Panc1 (cell line): ENCODE measurements at places on chromosomes 1 and 21. TPM values are rescaled to one million over a fixed set of nuclear protein-coding genes. Genes with fewer than 3 reads are reported as not detected.

Gene FCER1G
- 0.77 TPM for total RNA-seq

Gene LCE1D
- not detected for total RNA-seq

Gene CRNN
- not detected for total RNA-seq

Gene CDC7
- 30.1 TPM for total RNA-seq

Gene DOP1B
- 31.0 TPM for total RNA-seq

Gene CHI3L2
- 0.77 TPM for total RNA-seq

Gene GUCA2A
- not detected for total RNA-seq

Gene CLCC1
- 28.4 TPM for total RNA-seq

Gene CSRP1
- 94.4 TPM for total RNA-seq

Gene SRGAP2
- total RNA-seq: 75.0 TPM

Gene RBP7
- 28.9 TPM for total RNA-seq

Gene PGLYRP4
- total RNA-seq: not detected

DNA sequence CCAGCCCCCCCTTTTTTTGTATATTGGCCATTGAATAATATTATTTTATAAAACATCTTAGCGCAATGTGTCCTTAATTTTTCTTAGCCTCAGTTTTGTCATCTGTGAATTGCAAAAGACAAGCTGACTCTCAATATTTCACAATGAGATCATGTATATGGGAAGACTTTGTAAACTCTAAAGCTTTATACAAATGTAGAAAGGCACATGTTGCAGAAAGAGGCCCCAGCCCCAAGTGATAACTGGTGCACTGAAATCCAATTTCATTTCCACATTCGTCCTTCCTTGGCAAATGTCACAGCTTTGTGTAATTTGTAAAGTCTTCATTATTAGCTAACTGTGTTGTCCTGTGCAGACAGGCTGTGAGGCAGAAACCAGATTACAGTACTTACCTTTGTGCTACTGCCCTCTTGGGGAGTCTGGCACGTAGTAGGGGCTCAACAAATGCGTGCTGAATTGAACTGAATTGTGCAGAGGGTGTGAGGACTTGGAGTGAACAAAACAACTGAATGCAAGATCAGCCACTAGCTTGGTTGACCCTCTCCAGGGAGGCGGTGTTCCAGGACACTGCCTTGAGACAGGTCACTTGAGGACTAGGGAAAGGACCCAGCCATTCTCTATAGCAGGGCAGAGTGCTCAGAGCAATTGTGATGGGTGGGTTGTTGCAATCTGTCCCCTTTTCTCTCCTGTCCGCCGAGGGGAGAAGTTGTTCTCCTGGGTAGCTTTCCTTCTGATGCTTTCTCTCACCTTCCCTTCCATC, 74.6 kb downstream of the LMO4 start:
- no peaks in the 10 kb centered on the region; the same call in 1 of the 2 replicates for H3K27me3 ChIP-seq
- no peak overlapping the region for H3K27ac ChIP-seq
- H3K36me3 ChIP-seq: no peaks in the 10 kb centered on the region
- H3K4me3 ChIP-seq: no peak overlapping the region
- DNase-seq: no peak

DNA sequence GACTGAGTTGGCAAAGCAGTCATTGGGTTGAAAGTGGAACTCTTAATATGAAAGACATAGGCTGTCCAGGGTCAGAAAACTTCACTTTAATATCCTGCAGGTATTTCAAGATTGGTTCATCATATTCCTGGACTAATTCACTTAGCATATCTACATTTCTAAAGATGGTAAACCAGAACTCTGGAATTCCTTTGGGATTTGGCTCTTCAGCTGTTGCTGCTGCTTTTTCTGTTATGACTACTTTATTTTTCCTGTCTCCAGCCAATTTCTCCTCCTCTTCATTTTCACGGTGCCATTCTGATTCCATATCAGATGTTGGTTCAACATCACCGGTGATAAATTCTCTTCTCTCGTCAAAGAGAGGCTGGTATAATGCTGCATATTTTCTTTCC, 37.4 kb downstream of the CD58 start:
- H3K4me3 ChIP-seq: no peak overlapping the region
- H3K27ac ChIP-seq: no peak overlapping the region
- no peaks in the 10 kb centered on the region for H3K27me3 ChIP-seq
- no peak for DNase-seq
- H3K36me3 ChIP-seq: no peaks in the 10 kb centered on the region

GRCh38 chr1:12599657-12600056, 18.4 kb downstream of the DHRS3 start:
- H3K4me3 ChIP-seq: no peak overlapping the region
- no peaks in the 10 kb centered on the region for H3K36me3 ChIP-seq
- peak overlapping the region; percentile 96 for H3K27ac ChIP-seq
- H3K27me3 ChIP-seq: no peaks in the 10 kb centered on the region
- H3K4me1 ChIP-seq: peaks cover 89% of the 10 kb centered on the region

GRCh38 chr1:3000214-3000613, 21.1 kb upstream of the ACTRT2 start:
- H3K27me3 ChIP-seq: peaks cover 38% of the 10 kb centered on the region
- H3K4me1 ChIP-seq: no peaks in the 10 kb centered on the region
- H3K27ac ChIP-seq: no peak overlapping the region
- DNase-seq: no peak

DNA sequence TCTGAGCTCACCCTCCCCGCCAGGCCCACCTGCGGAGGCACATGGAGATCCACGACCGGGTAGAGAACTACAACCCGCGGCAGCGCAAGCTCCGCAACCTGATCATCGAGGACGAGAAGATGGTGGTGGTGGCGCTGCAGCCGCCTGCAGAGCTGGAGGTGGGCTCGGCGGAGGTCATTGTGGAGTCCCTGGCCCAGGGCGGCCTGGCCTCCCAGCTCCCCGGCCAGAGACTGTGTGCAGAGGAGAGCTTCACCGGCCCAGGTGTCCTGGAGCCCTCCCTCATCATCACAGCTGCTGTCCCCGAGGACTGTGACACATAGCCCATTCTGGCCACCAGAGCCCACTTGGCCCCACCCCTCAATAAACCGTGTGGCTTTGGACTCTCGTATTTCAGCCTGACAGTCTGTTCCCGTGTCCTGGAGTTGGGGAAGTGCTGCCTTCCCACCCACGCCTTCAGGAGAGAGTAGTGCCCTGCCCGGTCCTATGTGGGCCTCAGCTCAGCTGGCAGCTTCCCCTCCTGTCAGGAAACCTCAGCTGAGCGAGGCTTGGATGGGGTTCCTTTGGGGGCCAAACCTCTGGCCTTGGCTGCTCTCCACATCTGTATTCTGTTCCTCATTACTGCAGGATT, 9.2 kb downstream of the ZBTB48 start:
- no peaks in the 10 kb centered on the region for H3K27me3 ChIP-seq
- H3K27ac ChIP-seq: no peak overlapping the region
- H3K4me1 ChIP-seq: no peaks in the 10 kb centered on the region
- DNase-seq: no peak
- no peak overlapping the region for H3K4me3 ChIP-seq

GRCh38 chr1:2912424-2913061, 108.7 kb upstream of the ACTRT2 start:
- H3K27ac ChIP-seq: no peak overlapping the region
- H3K36me3 ChIP-seq: no peaks in the 10 kb centered on the region
- H3K4me3 ChIP-seq: no peak overlapping the region
- H3K27me3 ChIP-seq: no peaks in the 10 kb centered on the region

GRCh38 chr1:21032741-21033140, 144.0 kb downstream of the EIF4G3 start:
- DNase-seq: no peak
- H3K4me1 ChIP-seq: no peaks in the 10 kb centered on the region
- no peaks in the 10 kb centered on the region for H3K36me3 ChIP-seq
- no peaks in the 10 kb centered on the region for H3K27me3 ChIP-seq

DNA sequence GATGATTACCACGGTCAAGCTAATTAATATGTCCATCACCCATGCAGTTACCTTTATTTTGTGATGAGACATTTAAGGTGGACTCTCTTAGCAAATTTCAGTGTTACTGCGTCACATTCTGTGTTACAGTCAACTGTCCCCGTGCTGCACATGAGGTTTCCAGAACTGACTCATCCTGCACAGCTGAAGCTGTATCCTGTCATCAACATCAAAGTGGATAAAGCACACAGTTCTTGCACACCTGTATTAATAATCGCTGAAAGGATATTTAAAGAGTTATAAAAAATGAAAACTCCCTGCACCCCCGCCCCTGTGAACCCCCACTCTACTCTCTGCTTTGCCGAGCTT, 3.4 kb upstream of the KRTAP10-5 start:
- H3K27ac ChIP-seq: no peak overlapping the region
- H3K4me3 ChIP-seq: no peak overlapping the region
- no peaks in the 10 kb centered on the region for H3K36me3 ChIP-seq
- DNase-seq: no peak
- H3K27me3 ChIP-seq: peaks cover 4% of the 10 kb centered on the region
- peaks cover 4% of the 10 kb centered on the region; the same call in 1 of the 2 replicates for H3K4me1 ChIP-seq

GRCh38 chr1:169892176-169892926, 1.3 kb downstream of the SCYL3 start:
- H3K36me3 ChIP-seq: peaks cover 13% of the 10 kb centered on the region
- peaks cover 28% of the 10 kb centered on the region for H3K4me1 ChIP-seq
- no peak for DNase-seq
- peak overlapping the region; percentile 100 for H3K27ac ChIP-seq
- peak overlapping the region; percentile 92 for H3K4me3 ChIP-seq
- H3K27me3 ChIP-seq: no peaks in the 10 kb centered on the region

GRCh38 chr1:3698660-3699408, 46.5 kb downstream of the TP73 start:
- no peaks in the 10 kb centered on the region for H3K27me3 ChIP-seq
- H3K36me3 ChIP-seq: no peaks in the 10 kb centered on the region
- peaks cover 15% of the 10 kb centered on the region for H3K4me1 ChIP-seq
- no peak for DNase-seq
- H3K27ac ChIP-seq: no peak overlapping the region

GRCh38 chr1:71264039-71264438, 183.2 kb upstream of the ZRANB2 start:
- DNase-seq: no peak
- H3K4me1 ChIP-seq: no peaks in the 10 kb centered on the region
- no peak overlapping the region for H3K27ac ChIP-seq
- no peaks in the 10 kb centered on the region for H3K36me3 ChIP-seq
- no peaks in the 10 kb centered on the region for H3K27me3 ChIP-seq

- H3K27ac ChIP-seq: no peak overlapping the region
- no peaks in the 10 kb centered on the region for H3K4me1 ChIP-seq
- no peaks in the 10 kb centered on the region for H3K27me3 ChIP-seq
- no peak overlapping the region for H3K4me3 ChIP-seq
- no peaks in the 10 kb centered on the region for H3K36me3 ChIP-seq
Measured at GRCh38 chr1:95021805-95022643, 50.7 kb downstream of the ALG14 start.

- H3K4me1 ChIP-seq: no peaks in the 10 kb centered on the region
- H3K36me3 ChIP-seq: no peaks in the 10 kb centered on the region; the same call in 1 of the 2 replicates
- DNase-seq: no peak
- H3K27me3 ChIP-seq: no peaks in the 10 kb centered on the region
- no peak overlapping the region for H3K27ac ChIP-seq
Measured at GRCh38 chr1:201989354-201990128, 7.1 kb downstream of the RNPEP start.

DNA sequence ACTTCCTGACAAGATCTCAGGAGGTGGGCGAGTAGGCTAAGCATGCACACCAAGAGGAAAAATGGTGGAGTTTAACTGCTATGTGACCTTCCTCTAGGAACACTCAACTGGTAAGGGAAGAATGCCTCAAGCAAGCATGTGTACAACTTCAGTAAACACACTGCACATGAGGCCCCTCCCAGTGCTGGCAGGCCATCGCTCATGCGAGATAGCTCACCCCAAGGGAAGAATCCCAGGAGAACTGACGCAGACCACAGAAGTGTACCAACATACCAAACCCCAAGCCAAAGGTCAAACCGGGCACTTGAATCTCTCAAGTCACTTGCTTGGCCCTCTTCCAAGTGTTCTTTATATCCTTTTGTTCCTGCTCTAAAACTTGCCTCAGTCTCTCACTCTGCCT, 40.5 kb upstream of the GALNT2 start:
- no peaks in the 10 kb centered on the region for H3K36me3 ChIP-seq
- no peaks in the 10 kb centered on the region for H3K27me3 ChIP-seq
- no peak overlapping the region for H3K4me3 ChIP-seq
- no peak overlapping the region for H3K27ac ChIP-seq
- H3K4me1 ChIP-seq: no peaks in the 10 kb centered on the region

- no peaks in the 10 kb centered on the region for H3K36me3 ChIP-seq
- H3K4me1 ChIP-seq: no peaks in the 10 kb centered on the region
- DNase-seq: no peak
Measured at GRCh38 chr1:160168609-160169369, 17.4 kb downstream of the ATP1A4 start.

- no peaks in the 10 kb centered on the region for H3K4me1 ChIP-seq
- no peaks in the 10 kb centered on the region for H3K36me3 ChIP-seq
- H3K27ac ChIP-seq: no peak overlapping the region
- no peak for DNase-seq
- no peak overlapping the region for H3K4me3 ChIP-seq
- no peaks in the 10 kb centered on the region for H3K27me3 ChIP-seq
Measured at GRCh38 chr1:71621785-71622184, 541.0 kb upstream of the ZRANB2 start.

DNA sequence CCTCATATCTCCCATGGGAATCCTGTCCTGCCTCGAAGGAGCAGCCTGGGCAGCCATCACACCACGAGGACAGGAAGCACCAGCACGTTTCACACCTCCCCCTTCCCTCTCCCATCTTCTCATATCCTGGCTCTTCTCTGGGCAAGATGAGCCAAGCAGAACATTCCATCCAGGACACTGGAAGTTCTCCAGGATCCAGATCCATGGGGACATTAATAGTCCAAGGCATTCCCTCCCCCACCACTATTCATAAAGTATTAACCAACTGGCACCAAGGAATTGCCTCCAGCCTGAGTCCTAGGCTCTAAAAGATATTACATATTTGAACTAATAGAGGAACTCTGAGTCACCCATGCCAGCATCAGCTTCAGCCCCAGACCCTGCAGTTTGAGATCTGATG, 8.7 kb downstream of the SLAMF8 start:
- DNase-seq: no peak
- no peak overlapping the region for H3K4me3 ChIP-seq
- no peaks in the 10 kb centered on the region for H3K36me3 ChIP-seq
- H3K27ac ChIP-seq: no peak overlapping the region

DNA sequence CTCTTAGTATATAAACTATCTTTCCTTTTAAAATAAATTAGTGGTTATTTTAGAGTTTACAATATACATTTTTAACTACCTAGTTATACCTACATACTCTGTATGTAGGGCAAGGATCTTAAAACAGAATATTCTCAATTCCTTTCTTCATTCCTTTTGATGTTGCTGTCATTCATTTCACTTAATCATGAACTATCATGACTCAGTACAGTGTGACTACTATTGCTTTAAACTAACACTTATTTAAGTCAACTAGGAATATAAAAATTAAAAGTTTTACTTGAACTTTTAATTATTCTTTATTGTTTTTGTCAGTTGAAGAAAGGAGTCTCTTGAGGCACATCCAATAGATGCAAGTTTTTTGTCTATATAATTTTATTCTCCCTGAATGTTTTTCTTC, 726.4 kb downstream of the BRINP3 start:
- no peaks in the 10 kb centered on the region for H3K36me3 ChIP-seq
- H3K4me1 ChIP-seq: no peaks in the 10 kb centered on the region
- no peaks in the 10 kb centered on the region for H3K27me3 ChIP-seq

- no peaks in the 10 kb centered on the region for H3K36me3 ChIP-seq
- H3K27me3 ChIP-seq: 0 out of 2 replicates have a peak, but pooled peaks cover 2% of the 10 kb centered on the region
- no peak within 1 kb of the TSS for H3K27ac ChIP-seq
- no peaks in the 10 kb centered on the region for H3K4me1 ChIP-seq
Measured at GRCh38 chr1:20069874-20070273, at the start of gene PLA2G5. Gene PLA2G5, plus strand, starts transcription at chr1:20070194. Its CDS starts 14,637 bp downstream, at chr1:20084831.
